Caco-2 (cell line): ENCODE measurements at places on chromosomes 1 and 21.

- H3K36me3 ChIP-seq = no peaks in the 10 kb centered on the region
- H3K27me3 ChIP-seq = no peaks in the 10 kb centered on the region
- no peak overlapping the region for H3K27ac ChIP-seq
- DNase-seq = no peak
- no peaks in the 10 kb centered on the region for H3K4me1 ChIP-seq
- no peak overlapping the region for H3K4me3 ChIP-seq
Measured at GRCh38 chr1:17676387-17677060, 78.6 kb upstream of the ACTL8 start.

DNA sequence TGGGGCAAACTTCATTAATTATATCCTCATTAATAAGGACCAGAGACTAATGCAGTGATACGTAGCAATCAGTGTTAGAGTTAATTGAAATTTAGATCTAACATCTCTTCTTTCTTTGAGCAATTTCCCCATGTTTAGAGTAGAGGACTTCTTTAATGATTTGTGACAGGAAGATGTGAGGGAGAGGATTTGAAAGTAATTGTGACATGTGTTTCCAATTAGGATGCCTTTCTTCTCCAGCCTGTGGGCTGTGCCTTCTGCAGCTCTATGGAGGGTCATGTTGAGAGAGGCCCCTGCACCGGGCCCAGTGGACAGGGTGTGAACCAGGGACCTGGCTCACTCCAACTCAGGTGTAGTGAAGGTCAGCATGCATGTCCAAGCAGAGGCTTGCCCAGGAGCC lies 103.0 kb downstream of the GREM2 start:
- no peak overlapping the region for H3K4me3 ChIP-seq
- no peak for DNase-seq
- no peaks in the 10 kb centered on the region for H3K4me1 ChIP-seq
- no peaks in the 10 kb centered on the region for H3K36me3 ChIP-seq

- H3K36me3 ChIP-seq = no peaks in the 10 kb centered on the region
- no peak overlapping the region for H3K4me3 ChIP-seq
- peaks cover 8% of the 10 kb centered on the region; the same call in 1 of the 2 replicates for H3K4me1 ChIP-seq
- no peak for DNase-seq
- H3K27ac ChIP-seq = no peak overlapping the region
Measured at GRCh38 chr1:229114315-229114714, 156.6 kb upstream of the RAB4A start.

DNA sequence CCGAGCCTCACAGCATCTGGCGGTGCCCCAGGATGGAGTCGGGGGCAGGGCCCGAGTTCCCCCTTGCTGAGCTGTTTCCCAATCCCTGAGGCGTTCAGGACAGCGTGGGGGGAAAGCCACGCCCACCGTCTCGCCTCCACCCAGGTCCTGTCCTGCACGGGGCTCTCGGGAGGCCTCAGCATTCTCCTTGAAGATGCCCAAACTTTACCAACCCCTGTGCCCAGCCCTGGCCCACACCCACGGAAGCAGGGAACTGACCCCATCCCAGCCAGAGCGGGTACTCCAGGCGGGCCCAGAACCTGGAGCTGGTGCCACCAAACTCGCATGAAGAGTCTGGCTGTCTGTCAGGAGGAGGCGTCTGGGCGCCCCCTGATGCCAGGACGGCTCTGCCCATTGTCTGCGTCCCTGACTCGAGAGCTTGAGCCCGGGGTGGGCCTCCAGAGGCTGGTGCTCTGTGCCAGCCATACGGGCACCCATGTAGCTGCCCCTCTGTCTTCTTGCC lies 35.3 kb upstream of the POFUT2 start:
- no peaks in the 10 kb centered on the region for H3K27me3 ChIP-seq
- peaks cover 57% of the 10 kb centered on the region for H3K4me1 ChIP-seq
- H3K4me3 ChIP-seq = no peak overlapping the region
- H3K36me3 ChIP-seq = peaks cover 2% of the 10 kb centered on the region; the same call in 1 of the 2 replicates

GRCh38 chr21:42820616-42821465 lies 58.5 kb downstream of the WDR4 start:
- H3K36me3 ChIP-seq = no peaks in the 10 kb centered on the region
- H3K27ac ChIP-seq = no peak overlapping the region
- no peak for DNase-seq
- H3K27me3 ChIP-seq = no peaks in the 10 kb centered on the region
- no peak overlapping the region for H3K4me3 ChIP-seq
- no peaks in the 10 kb centered on the region for H3K4me1 ChIP-seq

DNA sequence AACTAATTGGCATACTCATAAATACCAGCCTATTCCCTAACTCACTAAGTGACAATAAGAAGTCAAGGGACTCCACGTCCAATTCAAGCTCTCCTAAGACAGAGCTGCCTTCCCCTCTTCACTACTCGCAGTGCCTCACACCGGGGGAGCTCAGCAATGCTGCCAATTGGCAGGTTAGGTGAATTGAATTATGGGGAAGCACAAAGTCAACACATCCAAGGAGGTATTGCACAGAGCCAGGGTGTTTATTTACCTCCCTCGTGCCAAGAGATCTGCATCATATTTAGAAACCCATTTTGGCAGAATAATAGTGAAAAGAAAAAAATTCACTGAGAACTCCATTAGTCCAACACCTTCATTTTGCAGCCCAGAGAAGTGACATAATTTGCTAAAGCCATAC lies 20.4 kb upstream of the TNR start:
- no peak overlapping the region for H3K27ac ChIP-seq
- H3K4me1 ChIP-seq = no peaks in the 10 kb centered on the region
- no peak for DNase-seq

DNA sequence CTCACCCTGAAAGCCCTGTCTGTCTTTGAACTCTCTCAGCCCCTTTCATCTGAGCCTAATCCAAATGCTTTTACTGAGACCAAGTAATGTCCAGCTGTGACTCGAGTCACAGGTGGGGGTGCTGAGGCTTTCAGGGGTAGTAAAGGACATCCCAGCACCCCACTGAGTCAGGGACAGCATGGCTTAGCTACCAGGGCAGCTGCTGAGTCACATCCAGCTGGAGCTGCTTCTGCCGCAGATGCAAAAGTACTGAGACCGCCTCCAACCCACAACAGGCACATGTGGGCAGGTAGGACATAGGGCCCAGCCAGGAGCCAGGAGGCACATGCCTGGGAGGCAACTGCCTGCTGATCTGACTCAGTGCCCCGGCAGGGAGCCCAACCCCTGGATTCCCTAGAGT lies 6.7 kb upstream of the VSIG8 start:
- no peak for DNase-seq
- H3K4me3 ChIP-seq = no peak overlapping the region
- no peak overlapping the region for H3K27ac ChIP-seq
- H3K36me3 ChIP-seq = no peaks in the 10 kb centered on the region
- H3K27me3 ChIP-seq = no peaks in the 10 kb centered on the region

GRCh38 chr1:11364170-11364569 lies 91.2 kb downstream of the UBIAD1 start:
- H3K27ac ChIP-seq = no peak overlapping the region
- H3K36me3 ChIP-seq = no peaks in the 10 kb centered on the region
- H3K4me1 ChIP-seq = peaks cover 12% of the 10 kb centered on the region
- peak; percentile 18 for DNase-seq
